CD4-positive, CD25-positive, alpha-beta regulatory T cell (primary cell): ENCODE measurements at places on chromosomes 4 and X. TPM values are rescaled to one million over a fixed set of nuclear protein-coding genes. Genes with fewer than 3 reads are reported as not detected.

Gene SPARCL1
- total RNA-seq: not detected

DNA sequence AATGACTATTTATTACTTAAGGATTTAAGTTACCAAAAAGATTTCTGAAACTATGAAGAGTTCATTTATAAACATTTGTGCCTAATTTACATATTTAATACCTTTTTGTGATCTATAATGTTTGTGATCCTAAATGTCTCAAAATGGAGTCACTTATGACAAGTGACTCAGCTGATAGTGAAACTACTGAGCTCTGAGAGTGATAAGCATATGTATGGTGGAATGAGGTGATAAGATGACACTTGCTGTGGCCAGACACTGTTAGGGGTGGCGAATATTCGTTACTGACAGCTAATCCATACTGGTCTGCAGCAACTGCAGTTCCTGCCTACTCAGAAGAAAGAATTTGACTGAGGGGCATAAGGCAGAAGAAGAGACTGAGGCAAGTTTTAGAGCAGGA lies 5.5 kb upstream of the NXF3 start:
- no peaks in the 10 kb centered on the region for H3K27me3 ChIP-seq
- H3K36me3 ChIP-seq: no peaks in the 10 kb centered on the region
- H3K4me1 ChIP-seq: no peaks in the 10 kb centered on the region
- DNase-seq: no peak
- H3K27ac ChIP-seq: no peak overlapping the region

Gene CYP2U1
- total RNA-seq: 2.1 TPM

Gene GLRB
- total RNA-seq: not detected

GRCh38 chr4:147846318-147847155 lies 114.6 kb downstream of the ARHGAP10 start:
- H3K27me3 ChIP-seq: no peaks in the 10 kb centered on the region
- peaks cover 4% of the 10 kb centered on the region for H3K36me3 ChIP-seq
- no peak overlapping the region for H3K4me3 ChIP-seq
- H3K4me1 ChIP-seq: no peaks in the 10 kb centered on the region
